ENCODE measurements at places on chromosomes 16 and 17. TPM values are rescaled to one million over a fixed set of nuclear protein-coding genes. Genes with fewer than 3 reads are reported as not detected.
A peak's percentile ranks its signal among the peaks of the same experiment; 100 is the strongest.

DNA sequence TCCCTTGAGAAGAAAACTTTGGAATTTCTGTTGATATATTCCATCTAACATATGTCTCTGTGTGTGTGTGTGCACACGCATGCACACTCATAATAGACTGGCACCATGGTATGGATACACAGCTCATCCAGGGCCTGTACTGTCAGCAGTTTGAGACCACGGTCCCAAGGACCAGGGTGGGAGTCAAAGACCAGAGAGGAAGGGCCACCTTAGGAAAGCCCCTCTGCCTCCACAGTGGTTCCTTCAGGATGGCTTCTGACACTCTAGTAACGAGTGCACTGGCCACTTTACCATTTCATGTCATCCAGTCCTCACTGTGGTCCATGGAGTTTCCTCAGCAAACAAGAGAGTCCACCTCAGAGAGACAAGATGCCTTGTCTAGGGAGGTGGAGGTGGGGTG is 81.8 kb downstream of the PLD6 start:
- no peak for DNase-seq
- H3K4me3 ChIP-seq: no peak overlapping the region
- peaks cover 61% of the 10 kb centered on the region for H3K4me1 ChIP-seq
- no peak overlapping the region for H3K27ac ChIP-seq

GRCh38 chr17:50063561-50064252 is 7.8 kb downstream of the ITGA3 start:
- H3K27ac ChIP-seq: peak overlapping the region; percentile 89
- H3K4me3 ChIP-seq: no peak overlapping the region
- H3K27me3 ChIP-seq: no peaks in the 10 kb centered on the region
- peaks cover 13% of the 10 kb centered on the region for H3K36me3 ChIP-seq
- DNase-seq: no peak

- H3K27me3 ChIP-seq: no peaks in the 10 kb centered on the region
- H3K27ac ChIP-seq: no peak overlapping the region
- no peak overlapping the region for H3K4me3 ChIP-seq
- DNase-seq: no peak
- no peaks in the 10 kb centered on the region for H3K4me1 ChIP-seq
- peaks cover 4% of the 10 kb centered on the region for H3K36me3 ChIP-seq
Measured at GRCh38 chr16:116015-116414, 22.5 kb downstream of the NPRL3 start.

- peak overlapping the region; percentile 67 for H3K27ac ChIP-seq
- no peak overlapping the region for H3K4me3 ChIP-seq
- H3K36me3 ChIP-seq: peaks cover 23% of the 10 kb centered on the region
- peaks cover 79% of the 10 kb centered on the region for H3K4me1 ChIP-seq
- DNase-seq: no peak
Measured at GRCh38 chr17:77405867-77406732, 265.3 kb downstream of the SEC14L1 start.

GRCh38 chr17:66365903-66366302 is 63.5 kb downstream of the PRKCA start:
- H3K4me3 ChIP-seq: no peak overlapping the region
- no peaks in the 10 kb centered on the region for H3K4me1 ChIP-seq
- H3K27ac ChIP-seq: no peak overlapping the region
- no peaks in the 10 kb centered on the region for H3K27me3 ChIP-seq

DNA sequence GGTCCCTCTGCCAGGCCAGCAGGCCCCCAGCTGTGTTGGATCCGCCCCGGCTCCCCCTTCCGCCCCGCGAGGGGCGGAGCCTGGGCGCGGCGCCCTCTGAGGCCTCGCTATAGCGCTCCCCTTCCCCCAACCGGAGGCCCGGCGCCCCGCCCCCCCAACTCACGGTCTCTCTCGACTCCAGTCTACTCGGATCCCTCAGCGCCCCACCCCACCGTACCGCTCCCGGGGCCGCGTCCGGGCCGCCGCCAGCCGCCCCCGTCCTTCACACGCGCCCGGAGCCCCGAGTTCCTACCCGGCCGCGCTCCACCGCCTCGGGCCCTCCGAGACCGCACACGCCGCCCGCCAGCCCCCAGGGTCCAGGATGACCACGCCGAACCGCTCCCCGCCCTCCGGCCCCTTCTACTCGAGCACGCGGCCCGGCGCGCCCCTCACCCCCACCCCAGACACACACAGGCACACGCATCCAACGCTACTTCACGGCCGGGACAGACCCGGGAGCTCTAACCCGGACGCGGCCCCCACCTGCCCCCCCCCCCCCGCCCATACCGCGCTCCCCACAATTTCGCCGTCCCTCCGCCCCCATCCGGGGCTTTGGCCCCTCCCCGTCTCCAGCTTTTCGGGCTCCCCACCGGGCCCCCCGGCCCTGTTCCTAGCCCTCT is 1.4 kb downstream of the PHF23 start:
- H3K4me1 ChIP-seq: peaks cover 55% of the 10 kb centered on the region
- peak overlapping the region; percentile 92 for H3K27ac ChIP-seq
- H3K27me3 ChIP-seq: no peaks in the 10 kb centered on the region
- H3K4me3 ChIP-seq: peak overlapping the region; percentile 97
- H3K36me3 ChIP-seq: peaks cover 29% of the 10 kb centered on the region

DNA sequence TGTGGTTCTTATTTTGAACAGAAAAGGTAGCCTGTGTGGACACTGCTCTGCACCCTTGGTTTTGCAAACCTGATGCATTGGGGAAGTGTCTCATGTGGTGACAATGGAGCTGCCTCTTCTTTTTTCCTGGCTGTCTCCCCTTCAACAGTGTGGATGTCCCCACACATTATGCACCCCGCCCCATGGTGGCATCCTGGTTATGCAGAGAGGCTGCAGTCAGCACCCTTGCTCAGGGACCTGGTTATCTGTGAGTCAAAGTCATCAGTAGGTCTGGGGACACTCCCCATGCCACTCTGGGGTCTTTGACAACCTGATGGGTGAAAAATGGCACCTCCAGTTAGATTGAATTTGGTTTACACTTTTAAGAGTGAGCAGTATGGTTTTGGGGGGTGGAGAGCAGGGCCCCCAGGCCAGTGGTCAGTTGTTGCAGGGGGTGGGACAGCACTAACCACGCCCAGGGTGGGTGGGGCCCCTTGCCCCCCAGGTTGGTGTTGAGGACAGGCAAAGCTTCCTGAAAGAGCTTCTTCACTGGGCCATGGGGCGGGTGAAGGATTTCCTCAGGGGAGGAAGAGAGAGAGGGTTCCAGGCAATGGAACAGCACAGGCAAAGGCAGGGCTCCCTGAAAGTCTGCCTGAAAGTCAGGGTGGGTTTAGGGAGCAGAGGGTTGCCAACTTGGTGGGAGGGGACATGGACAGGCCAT is 24.6 kb upstream of the KCNJ12 start:
- no peak overlapping the region for H3K27ac ChIP-seq
- H3K4me1 ChIP-seq: peaks cover 4% of the 10 kb centered on the region
- H3K27me3 ChIP-seq: no peaks in the 10 kb centered on the region

- peaks cover 100% of the 10 kb centered on the region for H3K4me1 ChIP-seq
- no peaks in the 10 kb centered on the region for H3K27me3 ChIP-seq
- H3K36me3 ChIP-seq: peaks cover 10% of the 10 kb centered on the region
- H3K4me3 ChIP-seq: no peak overlapping the region
Measured at GRCh38 chr16:24737391-24737871, 8.0 kb downstream of the TNRC6A start.

DNA sequence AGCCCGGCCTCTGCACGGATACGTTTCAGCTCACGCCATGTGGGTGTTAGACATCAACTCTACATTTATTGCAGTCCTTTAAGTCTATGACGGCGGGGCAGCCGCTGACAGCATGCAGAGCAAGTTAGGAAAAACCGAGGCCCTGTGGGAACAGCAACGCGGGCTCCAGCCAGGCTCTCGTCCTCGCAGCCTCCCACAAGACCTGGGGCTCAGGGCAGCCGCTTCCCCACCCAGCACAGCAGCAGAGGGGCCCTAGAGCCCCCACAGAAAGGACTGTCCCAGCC is 3.7 kb upstream of the MRPS34 start:
- no peak for DNase-seq
- no peaks in the 10 kb centered on the region for H3K27me3 ChIP-seq
- no peak overlapping the region for H3K4me3 ChIP-seq

DNA sequence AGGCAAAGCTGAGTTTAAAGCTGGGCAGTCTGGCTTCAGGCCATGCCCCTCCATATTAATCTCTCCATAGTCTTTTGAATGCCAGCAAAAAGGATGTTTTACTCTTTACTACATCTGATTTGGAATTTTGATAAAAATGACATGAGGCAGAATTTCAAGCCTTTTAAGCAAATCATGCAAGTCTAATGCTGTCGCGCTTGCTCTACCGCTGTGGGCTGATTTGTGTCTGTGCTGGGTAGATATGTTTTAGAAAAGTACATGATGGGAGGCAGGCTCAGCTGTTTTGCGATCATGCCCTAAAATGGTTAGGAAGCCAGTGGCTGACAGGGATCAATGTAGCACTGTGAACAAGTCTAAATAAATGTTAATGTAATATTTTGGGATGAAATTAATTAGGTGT is 311.9 kb downstream of the CA10 start:
- no peaks in the 10 kb centered on the region for H3K27me3 ChIP-seq
- no peak overlapping the region for H3K4me3 ChIP-seq
- no peaks in the 10 kb centered on the region for H3K36me3 ChIP-seq
- no peaks in the 10 kb centered on the region for H3K4me1 ChIP-seq
- no peak for DNase-seq

DNA sequence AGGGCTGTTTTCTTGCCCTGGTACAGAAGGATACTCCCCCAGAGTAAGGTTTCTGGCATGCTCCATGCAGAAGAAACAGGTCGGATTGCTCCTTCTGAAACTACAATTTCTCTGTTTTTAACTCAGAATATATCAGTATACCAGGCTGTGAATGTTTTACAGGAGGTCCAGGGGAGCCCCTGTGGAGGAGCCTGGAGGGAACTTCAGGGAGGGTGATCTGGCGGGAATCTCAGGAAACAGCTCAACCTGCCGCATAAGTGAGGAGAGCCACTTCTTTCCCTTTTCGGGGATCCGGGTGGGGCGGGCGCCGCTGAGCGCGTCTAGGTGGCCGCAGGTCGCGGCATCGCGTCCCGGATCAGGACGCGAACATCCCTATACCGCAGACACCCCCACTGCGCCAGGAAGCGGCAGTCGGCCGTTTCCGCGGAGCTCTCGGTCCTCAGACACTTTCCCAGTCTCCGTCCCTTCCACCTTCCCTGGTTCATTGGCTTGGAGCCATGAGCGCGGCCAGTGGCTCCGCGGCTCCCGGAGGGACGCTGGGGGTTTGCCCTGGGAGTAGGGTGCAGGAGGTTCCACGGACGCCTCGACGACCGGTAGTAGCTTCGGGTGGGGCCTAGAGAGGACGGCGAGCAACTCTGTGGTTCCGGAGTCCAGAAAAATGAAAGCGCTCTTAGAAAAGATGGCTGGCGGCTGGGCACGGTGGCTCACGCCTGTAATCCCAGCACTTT is 3.1 kb upstream of the ZNF764 start:
- peak overlapping the region; percentile 88 for H3K27ac ChIP-seq
- no peaks in the 10 kb centered on the region for H3K36me3 ChIP-seq
- peaks cover 19% of the 10 kb centered on the region for H3K4me1 ChIP-seq
- no peaks in the 10 kb centered on the region for H3K27me3 ChIP-seq

GRCh38 chr16:24983561-24983960 is 31.6 kb downstream of the ARHGAP17 start:
- H3K27me3 ChIP-seq: no peaks in the 10 kb centered on the region
- no peak for DNase-seq
- peak overlapping the region; percentile 71 for H3K27ac ChIP-seq
- H3K36me3 ChIP-seq: peaks cover under 1% of the 10 kb centered on the region
- H3K4me3 ChIP-seq: no peak overlapping the region

DNA sequence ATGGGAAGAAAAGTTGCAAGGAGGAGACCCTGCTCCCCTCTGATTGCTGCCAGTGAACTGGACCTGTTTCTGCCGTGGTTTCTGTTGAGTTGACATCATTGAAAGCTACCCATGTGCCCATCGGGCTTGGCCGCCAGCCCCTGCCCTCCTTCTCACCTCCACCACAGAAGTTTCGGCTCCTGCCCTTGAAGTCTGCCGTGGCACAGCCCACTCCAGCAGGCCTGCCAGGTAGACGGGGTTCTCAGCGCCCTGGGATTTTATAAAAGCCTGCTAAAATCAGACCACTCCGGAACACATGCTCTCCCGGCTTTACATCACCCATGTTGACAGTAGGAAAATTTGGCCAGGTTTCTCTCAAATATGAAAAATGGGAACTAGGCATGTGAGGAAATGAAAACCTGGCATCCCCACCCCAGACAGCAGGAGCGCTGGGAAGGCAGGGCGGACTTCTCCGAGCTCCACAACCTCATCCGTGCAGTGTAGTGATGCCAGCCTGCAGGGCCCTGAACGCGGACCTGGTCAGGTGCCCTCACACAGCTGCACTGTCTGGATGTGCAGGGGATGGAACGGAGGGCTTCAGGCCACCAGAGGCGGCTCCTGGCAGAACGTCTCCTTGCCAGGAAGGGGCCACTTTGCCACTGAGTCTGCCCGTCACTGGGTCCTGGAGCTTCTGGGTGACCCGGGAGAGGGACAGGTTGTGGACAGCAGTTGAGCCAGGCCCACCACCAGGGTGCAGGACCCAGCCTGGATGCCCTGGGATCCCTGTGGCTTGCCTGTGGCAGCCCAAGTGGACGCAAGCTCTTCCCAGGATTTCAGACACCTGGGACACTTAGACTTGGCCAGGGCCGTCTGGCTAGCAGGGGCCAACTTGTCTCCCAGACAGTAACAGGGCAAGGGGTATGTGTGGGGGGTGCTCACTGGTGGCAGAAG is 6.9 kb upstream of the GSE1 start:
- H3K4me3 ChIP-seq: no peak overlapping the region
- H3K4me1 ChIP-seq: peaks cover 28% of the 10 kb centered on the region
- no peaks in the 10 kb centered on the region for H3K36me3 ChIP-seq
- no peaks in the 10 kb centered on the region for H3K27me3 ChIP-seq

GRCh38 chr16:10824111-10824893 is 5.7 kb upstream of the TVP23A start:
- H3K4me1 ChIP-seq: peaks cover 30% of the 10 kb centered on the region
- no peaks in the 10 kb centered on the region for H3K36me3 ChIP-seq
- H3K27me3 ChIP-seq: no peaks in the 10 kb centered on the region
- no peak for DNase-seq
- no peak overlapping the region for H3K4me3 ChIP-seq

DNA sequence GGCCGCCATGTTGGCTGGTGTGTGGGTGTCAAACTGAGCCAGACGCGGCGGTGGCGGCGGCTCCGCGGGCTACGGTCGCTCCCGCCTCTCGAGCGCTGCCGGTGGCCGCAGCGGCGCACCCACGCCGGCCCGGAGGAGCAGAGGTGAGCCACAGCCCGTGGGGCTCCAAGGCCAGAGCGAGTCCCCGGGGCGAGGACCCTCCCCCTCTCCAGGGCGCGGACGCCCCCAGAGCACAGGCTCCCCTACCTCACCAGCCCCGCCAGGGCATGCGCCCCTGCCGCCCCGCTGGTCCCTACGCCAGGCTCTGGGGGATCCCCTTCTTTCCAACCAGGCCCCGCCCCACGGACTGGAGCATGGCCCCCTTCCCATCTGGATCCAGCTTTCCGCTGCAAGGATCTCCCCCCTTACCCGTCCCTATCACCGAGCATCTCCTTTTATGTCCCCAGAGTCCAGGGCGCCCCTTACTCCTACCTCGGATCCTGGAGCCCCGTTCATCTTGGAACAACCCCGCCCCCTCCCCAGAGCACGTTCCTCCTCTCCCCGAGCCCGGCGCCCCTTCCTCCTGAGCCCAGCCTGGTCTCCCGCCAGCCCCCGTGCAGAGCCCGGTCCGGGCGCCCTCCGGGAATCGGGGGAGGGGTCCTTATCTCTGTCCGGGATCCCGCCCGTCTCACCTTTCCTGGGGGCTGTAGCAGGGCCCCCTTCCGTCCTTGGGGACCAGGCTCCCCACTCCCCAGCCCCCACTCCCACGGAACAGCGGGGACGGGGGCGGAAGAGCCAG is 412 bp downstream of the EPN2 start:
- peaks cover 44% of the 10 kb centered on the region for H3K4me1 ChIP-seq
- H3K36me3 ChIP-seq: no peaks in the 10 kb centered on the region
- H3K27ac ChIP-seq: peak overlapping the region; percentile 96
- peak overlapping the region; percentile 100 for H3K4me3 ChIP-seq
- no peaks in the 10 kb centered on the region for H3K27me3 ChIP-seq

MC1R gene
- total RNA-seq: 1.7 TPM

KCNJ18 gene
- not detected for total RNA-seq

CD300C gene
- total RNA-seq: 3.2 TPM

PLCD3 gene
- 103 TPM for total RNA-seq

MGAT5B gene
- not detected for total RNA-seq

Data from heart right ventricle (tissue), 16 donors.